ENCODE measurements at places on chromosomes 12 and 14.

DNA sequence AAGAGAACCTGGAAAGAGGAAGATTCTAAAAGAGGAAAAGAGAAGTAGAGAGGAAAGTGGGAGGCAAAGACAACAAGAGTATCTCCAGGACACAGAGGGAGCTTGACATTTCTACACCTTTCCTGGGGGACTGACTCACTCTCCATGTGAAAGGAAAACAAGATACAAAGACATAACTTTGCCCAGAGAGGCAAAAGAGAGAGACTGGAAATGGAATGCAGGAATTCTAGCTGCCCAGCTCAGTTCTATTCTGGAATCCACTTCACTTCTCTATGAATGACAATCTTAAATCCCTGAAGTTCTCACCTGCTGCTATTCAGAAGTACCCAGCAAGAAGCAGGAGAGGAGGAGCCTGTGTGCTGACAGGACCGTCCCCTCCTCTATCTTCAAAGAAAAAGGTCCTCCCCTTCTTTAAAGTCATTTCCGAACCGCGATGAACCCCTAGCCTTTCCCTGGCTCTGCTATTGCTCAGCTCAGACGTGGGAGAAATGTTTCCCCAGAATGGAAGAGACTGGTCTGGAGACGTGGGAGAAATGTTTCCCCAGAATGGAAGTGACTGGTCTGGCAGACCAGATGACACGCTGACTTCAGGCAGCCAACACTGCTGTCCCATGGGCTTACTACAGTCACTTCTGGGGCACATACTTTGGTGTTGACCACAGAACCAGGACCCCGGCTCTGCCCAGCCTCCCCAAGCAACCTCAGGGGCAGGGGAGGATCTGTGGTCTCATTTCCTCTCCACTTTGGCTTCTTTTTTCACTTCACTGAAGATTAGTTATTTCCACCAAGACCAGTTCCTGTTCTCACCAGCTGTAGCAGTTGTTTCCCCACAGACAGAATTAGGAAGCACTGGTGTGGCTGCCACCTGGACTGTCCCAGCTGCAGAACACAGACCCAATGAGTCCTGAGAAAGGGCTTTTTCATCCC lies 8.3 kb downstream of the FMNL3 start:
- no peak for DNase-seq

DNA sequence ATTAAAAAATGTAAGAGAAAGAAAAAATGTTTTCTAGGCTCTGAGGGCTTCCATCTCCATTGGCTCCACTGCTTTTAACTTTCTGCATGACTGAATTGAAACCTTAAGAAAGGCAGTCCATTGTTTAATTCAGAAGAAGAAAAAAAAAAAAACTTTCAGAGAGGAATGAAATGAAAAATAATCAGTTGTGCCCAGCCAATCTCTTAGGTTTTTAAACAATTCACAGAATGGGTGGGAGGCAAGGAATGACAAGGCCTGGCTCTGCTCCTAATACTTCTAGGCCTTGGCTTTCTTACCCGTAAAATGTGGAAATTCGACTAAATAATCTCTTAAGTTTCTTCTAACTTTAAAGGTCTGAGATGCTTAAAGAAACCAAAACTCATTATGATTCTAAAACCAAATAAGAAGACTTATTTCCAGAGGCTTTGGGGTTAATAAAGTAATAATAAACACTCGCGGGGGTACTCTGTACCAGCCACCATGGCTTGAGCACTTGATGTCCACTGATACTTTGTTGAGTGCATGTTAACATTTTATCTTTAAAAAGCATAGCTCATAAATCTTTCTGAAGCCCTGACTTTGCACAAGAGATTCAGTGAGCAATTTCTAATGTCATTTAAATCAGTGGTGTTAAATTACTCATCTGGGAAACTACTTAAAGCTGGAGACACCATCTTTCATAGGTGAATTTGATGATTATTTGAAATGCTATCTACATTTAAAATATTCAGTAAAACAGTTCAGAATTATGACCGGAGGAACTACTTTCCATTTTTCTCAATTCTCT lies 49.6 kb downstream of the STON2 start:
- no peak for DNase-seq

DNA sequence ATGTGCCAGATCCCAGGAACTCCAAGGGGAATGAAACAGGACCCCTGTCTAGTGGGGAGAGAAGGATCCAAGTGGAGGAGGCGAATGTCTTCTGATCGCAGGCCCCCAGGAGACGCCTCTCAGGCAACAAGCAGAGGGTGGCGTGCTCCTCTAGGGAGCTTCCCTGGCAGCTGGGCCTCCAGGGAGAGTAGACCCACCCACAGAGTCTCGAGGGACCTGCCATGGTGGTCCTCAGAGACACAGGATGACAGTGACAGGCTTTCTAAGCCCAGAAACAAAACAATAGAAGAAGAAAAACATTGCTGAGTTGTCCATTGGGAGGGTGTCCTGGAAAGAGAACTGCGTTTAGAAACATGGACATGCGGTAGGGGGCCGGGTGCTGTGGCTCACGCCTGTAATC lies 140.6 kb upstream of the MAP1LC3B2 start:
- DNase-seq, result no peak

- no peak for DNase-seq
Observed at GRCh38 chr14:51654533-51654845, 2.8 kb downstream of the FRMD6 start.

- DNase-seq, result no peak
Observed at GRCh38 chr12:2076196-2076570, 23.4 kb downstream of the CACNA1C start.

GRCh38 chr14:51639668-51640316 lies 11.9 kb upstream of the FRMD6 start:
- no peak for DNase-seq

GRCh38 chr12:51837286-51837685 lies 11.2 kb downstream of the FIGNL2 start:
- DNase-seq, result no peak

GRCh38 chr14:20198991-20199390 lies 8.3 kb downstream of the OR11G2 start:
- DNase-seq, result no peak

GRCh38 chr12:122204167-122205052 lies 901 bp downstream of the B3GNT4 start:
- no peak for DNase-seq

- DNase-seq, result peak; percentile 96
Observed at GRCh38 chr12:54398995-54399793, 14.7 kb upstream of the ZNF385A start.

DNA sequence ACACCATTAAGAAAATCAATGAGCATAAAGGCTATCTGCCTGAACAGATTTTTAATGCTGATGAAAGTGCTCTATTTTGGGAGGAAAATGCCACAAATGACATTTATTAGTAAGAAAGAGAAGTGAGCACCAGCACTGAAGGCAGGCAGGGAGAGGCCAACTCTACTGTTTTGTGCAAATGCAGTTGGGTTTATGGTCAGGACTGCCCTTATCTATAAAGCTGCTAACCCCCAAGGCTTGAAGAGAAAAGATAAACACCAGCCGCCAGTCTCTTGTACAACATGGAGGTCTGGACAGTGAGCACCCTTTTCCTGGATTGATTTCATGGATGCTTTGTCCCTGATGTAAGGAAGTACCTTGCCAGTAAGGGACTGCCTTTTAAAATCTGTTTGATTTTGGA lies 246.8 kb upstream of the SFSWAP start:
- no peak for DNase-seq

GRCh38 chr14:106513302-106513701 lies 986.9 kb downstream of the TMEM121 start:
- no peak for DNase-seq

GRCh38 chr12:31582155-31582554 lies 8.8 kb downstream of the DENND5B start:
- no peak for DNase-seq

DNA sequence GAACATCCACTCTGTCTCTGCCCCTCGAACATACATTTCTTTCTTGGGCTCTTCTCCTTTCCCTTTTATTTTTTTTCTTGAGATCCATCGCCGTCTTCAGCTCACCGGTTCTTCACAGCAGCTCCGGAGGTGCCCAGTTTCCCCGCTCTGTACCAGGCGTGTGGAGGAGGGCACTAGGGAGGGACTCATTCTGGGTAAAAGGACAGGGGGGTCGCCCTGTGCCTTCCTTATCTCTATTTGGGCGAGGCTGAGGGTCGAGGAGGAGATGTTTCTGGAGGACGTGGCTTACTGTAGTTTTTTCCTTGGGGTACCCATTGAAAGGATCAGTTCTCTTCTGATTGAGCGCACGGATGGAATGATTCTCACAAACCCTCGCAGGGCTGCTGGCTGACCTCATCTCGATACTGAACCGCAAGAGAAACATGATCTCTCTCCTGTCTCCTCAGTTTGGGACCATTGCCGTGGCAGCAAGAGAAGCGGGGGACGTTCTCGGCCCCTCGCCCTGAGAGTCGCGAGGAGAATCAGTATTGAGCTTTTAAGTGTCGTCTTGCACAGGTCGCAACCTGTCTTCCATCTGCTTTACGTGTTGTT lies 386 bp downstream of the LIN52 start:
- peak; percentile 9 for DNase-seq

GRCh38 chr12:50082644-50083043 lies 2.5 kb upstream of the SMARCD1 start:
- DNase-seq, result peak; percentile 89

DNA sequence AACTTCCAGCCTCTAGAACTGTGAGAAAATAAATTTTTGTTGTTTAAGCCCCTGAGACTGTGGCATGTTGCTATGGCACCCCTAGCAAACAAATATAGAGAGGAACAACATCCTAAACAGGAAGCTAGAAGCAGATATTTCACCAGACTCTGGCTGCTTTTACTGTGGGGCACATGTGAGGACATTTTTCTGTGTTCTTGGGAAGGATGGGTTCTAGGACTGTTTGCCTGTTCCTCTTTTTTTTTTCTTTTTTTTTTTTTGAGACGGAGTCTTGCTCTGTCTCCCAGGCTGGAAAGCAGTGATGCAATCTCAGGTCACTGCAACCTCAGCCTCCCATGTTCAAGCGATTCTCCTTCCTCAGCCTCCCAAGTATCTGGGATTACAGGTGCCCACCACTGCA lies 4.2 kb upstream of the HRK start:
- DNase-seq, result no peak

DNA sequence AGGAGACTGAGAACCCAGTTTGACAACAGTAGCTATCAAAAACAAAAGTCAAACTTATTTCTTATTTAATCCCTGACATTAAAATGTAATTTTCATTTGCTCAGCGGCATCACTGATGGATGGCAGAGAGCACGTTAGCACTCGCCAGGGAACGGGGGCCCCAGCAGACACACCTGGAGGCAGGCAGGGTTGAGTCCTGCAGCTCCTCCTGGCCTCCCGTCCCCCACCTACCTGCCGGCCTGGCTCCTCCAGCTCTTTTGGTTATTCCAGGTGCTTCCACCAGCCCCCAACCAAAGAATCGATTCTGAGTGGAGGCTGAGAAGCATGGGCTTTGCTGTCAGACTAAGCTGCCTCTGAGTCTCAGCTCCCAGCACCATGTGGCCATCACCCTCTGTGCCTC lies 113.6 kb downstream of the PHETA1 start:
- DNase-seq, result no peak

DNA sequence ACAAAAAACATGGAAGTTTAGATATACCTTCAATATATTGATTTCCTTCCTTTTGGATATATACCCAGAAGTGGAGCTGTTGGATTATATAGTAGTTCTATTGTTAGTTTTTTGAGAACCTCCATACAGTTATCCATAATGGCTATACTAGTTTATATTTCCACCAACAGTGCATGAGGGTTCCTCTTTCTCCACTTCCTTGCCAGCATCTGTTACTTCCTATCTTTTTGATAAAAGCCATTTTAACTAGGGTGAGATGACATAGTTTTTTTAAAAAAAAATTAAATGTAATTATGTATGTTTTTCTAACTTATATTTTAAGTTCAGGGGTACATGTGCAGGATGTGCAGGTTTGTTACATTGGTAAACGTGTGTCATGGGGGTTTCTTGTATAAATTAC lies 10.0 kb upstream of the SLC38A4 start:
- no peak for DNase-seq

DNA sequence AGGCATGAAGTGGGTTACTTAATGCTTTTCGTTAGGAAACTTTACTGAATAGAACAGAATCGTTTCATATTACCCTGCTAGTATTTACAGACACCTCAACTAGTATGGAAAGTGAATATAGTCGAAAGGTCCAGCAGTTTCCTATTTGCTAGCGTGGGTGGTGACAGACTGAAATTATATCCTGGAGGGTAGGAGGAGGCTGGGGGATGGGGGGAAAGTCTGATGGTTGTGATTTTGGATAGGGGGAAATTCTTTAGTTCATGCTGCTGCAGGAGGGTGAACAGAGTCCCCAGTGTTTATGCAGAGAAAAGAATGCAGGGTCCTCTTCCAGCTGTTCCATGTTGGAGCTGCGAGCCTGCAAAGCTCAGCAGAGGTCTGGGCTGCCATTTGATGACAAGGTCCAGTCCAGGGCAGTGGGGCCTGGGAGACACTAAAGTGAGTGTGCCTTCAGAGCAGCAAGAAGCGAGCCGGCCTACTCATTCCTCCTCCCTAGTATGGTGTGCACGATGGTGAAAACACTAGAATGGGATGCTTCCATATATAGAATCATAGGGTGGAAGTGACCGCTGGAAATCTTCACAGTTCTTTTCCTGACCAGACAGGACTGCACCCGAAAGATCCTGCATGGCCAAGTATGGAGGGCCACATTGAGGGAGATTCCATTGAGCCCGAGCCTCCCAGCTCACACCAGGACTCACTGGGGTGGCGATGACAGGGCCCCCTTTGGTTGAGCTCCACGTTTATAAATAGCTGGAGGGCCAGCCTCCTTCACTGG lies 2.1 kb downstream of the SAMD4A start:
- no peak for DNase-seq

DNA sequence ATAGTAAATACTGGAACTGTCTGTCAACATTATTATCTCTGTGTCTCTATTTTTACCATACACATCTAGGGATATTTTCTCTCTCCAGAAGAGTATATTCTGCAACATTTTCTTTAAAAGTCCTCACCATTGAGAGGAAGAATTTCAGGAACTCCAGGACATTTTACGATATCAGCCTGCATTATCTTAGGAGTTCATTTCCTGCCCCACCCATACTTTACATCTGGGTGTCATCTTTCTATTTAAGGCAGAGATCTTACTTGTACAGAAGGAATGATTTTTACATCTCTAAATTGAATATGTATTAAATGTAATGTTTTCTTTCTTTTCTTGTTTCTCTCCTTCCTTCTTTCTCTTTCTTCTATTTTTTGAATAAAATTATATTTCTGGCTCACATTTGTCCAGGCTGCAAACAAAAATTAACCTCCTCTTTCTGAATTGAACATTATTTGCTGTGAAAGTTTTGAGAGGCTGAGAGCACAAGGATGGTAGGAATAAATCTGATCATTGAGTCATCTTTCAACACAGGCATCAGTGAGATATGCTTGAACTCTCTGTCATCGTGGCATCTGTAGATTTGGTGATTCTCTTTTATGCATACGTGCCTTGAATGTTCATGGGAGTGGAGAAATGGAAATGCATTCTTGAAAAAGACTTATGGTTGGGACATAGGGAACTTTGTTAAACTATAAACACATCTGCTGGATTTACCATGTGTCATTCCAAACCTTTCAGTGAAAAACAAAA lies 753.6 kb downstream of the SLC16A7 start:
- no peak for DNase-seq

DNA sequence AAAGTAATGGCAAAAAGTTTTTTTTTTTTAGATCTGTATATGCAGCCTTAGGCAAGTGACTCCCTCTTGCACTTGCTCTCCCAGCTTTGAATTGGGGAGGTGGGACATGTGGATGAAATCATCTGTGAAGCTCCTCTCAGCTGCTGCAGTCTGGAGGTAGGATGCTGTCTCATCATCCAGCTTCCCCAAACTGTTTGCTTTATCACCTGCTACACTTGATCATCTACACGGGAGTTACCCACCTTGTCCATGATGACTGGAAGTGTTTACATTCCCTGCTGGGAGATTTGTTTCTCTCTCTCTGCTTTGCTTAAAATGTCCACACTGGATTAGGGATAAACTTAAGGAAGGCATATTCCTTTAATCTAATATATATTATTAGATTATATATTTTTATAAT lies 8.5 kb upstream of the FGF23 start:
- no peak for DNase-seq
